NCI-H69 (cell line): ENCODE measurements at places on chromosomes 4 and X.

- DNase-seq, result no peak
Observed at GRCh38 chrX:45571453-45571852, 370.8 kb upstream of the DIPK2B start.

GRCh38 chr4:124111922-124112321 lies 600.6 kb downstream of the ANKRD50 start:
- peak; percentile 56 for DNase-seq

- peak; percentile 1 for DNase-seq
Observed at GRCh38 chr4:152090543-152090942, 329.7 kb upstream of the GATB start.

DNA sequence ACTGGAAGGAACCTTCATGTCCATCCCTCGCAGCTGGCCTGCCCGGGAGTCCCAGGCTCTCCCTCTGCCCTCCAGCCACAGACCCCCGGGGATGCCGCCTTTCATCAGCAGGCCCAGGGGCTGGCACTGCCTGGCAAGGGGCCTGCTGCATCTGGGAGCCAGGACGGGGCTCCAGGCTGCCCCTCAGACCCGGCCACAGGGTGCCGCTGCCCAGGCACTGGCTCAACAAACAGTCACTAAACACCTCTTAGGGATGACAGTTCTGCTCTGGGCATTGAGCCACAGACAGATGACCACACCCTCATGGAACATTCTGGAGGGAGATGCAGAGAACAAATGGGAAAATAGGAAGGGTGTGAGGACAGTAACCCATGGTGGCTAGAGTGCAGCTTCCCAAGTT lies 109.3 kb downstream of the HMX1 start:
- no peak for DNase-seq

DNA sequence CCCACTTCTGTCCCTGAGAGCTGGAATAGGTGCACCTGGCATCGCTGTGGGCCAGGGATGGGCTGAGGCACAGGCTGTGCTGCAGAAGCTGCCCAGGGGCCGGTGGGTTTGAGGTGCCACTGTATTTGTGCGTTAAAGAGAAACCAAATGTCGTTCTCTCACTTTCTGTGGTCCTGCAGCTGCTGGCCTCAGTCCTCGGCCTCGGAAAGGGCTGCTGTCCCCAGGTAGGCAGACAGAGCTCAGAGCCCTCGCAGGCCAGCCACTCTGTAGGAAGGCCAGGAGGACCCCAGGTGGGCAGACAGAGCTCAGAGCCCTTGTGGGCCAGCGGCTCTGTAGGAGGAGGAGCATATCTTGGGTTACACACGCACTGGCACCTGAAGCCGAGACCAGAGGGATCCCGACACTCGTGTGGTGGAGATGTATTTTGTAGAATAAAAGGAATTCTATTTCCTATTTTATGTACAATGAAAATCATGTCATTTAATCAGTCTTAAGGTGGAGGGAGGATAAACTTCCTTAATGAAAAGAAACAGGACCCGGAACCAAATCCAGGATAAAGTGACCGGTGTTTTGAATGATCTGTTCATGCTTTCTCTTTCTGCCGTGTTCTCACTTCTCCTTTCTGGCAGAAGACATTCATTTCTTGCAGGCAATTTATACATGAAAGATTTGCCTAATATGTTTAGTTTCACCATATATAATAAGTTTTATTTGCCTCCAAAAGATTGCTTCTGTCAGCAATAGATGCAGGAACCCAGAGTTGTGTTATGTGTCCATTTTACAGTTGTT lies 54.4 kb upstream of the HGFAC start:
- no peak for DNase-seq

DNA sequence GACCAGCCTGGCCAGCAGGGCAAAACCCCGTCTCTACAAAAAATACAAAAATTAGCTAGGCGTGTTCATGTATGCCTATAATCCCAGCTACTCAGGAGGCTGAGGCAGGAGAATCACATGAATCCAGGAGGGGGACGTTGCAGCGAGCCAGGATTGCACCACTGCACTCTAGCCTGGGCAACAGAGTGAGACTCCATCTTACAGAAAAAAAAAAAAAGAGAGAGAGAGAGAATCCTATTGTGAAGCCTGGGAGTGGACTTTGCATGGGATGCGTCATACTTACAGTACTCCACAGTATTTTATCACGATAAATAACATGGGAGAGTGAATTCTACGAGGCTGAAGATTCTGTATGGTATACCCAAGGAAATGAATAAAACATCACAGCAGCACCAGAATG lies 139.6 kb downstream of the AASDH start:
- DNase-seq, result no peak

GRCh38 chrX:11733614-11734013 lies 24.4 kb upstream of the MSL3 start:
- no peak for DNase-seq

DNA sequence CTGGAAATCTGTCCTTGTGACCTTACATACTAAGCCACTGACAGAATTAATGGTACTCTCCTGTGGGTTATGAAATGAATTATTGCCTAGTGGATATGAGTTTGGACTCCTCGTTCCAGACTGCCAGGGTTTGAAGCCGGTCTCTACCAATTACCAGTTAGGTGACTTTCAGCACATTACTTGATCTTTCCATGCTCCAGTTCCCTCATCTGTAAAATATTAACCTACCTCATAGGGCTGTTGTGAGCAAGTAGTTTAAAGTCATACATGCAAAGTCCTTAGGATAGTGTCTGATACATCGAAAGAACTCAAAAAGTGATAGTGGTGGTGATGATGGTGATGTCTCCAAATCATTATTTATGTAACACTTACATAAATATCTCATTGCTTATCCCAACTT lies 373.5 kb upstream of the ARX start:
- DNase-seq, result no peak

DNA sequence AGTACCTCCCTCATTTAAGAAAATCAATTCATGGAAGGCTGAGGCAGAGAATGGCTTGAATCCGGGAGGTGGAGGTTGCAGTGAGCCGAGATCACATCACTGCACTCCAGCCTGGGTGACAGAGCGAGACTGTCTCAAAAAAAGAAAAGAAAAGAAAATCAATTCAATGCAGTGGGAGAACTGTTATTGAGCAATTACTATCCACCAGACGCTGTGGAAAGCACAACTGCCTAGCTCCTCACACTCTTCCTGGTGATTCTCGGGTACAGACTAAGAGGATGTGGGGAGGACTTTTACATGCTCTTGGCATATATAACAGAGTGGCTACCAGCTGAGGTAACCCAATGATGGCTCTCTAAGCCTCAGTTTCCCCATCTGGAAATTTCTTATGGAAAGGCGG lies 2.7 kb upstream of the TMSB4X start:
- DNase-seq, result no peak

- peak; percentile 38 for DNase-seq
Observed at GRCh38 chr4:181157647-181158046, 1085.6 kb upstream of the TENM3 start.

- DNase-seq, result peak; percentile 23
Observed at GRCh38 chr4:111602848-111603247, 542.4 kb upstream of the FAM241A start.

DNA sequence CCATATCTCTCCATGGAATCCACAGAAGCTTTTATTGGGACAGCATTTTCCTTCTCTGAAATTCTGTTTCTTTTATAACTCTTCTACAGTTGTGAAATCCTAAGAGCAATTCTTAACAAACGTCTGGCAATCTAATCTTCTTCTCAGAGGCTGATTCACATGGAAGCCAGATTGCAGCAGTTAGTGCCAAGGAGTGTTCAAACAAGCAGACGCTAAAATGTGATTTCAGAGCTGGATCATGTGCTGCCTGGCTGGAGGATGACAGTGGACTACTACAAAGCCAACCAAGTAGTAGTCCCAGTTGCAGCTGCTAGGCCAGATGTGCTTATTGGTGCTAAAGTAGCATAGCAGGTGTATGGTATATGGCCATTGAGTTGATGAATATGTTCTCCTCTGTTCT lies 27.7 kb upstream of the GLRB start:
- no peak for DNase-seq

DNA sequence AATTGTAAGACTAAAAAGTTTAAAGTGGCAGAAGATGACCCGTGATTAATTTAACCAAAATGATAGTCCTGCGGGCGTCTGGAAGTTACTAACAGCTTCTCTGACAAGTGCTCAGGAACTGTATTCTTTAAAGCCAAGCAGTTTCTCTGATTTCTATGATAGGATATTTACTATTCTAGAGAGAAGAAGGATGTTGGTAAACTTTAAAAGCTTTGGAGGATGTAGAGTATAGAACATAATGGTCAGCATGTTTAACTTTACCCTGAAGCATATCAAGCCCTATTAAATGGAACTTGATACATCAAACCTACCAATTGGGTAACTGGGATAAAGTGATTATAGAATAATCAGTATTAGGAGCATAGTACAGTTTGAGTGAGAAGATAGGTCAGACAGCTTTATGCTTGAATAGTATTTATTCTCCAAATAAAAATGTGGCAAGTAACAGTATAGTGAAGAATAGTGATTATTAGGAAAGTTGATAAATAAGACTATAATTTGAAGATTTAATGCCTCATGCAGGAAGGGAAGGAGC lies 1.8 kb downstream of the STIM2 start:
- DNase-seq, result peak; percentile 22

DNA sequence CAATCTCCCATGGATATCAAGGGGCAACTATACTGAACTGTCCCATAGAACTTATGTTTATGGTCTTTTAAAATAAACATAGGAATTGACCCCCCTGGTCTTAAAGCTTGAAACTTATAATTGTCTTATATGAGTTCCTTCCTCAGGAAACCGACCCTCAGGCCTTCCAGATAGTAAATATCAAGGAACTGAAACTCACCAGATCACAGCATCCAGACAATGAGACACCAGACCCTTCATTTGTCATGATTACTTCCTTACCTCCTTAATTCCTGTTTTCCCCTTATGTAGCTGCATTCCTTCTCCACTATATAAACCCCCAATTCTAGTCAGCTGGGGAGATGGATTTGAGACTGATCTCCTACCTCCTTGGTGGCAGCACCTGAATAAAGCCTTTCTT lies 94.8 kb upstream of the GRPR start:
- no peak for DNase-seq

- no peak for DNase-seq
Observed at GRCh38 chr4:155047755-155048154, 160.7 kb upstream of the NPY2R start.

DNA sequence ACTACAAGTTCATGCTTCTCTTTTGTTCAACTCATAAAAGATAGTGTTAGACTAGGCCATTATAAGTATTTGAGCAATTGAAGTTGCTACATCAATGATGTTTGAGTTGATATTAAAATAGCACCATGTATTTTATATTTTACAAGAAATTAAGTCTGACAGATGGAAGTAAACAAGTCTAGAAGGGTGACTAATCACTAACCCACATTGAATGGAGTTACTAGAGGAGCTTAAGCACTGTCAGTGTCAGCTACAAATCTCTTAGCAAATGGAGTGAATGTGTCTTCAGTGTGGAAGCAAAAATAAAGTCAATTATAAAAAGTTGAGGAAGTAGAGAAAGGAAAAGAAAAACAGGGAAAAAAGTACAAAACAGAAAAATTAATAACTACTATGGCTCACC lies 592.5 kb downstream of the PCDH18 start:
- peak; percentile 5 for DNase-seq

GRCh38 chr4:6753103-6753560 lies 29.4 kb upstream of the KIAA0232 start:
- no peak for DNase-seq

GRCh38 chr4:78336093-78336943 lies 215.3 kb upstream of the ANXA3 start:
- no peak for DNase-seq

GRCh38 chr4:953574-953915 lies 19.8 kb downstream of the DGKQ start:
- no peak for DNase-seq

GRCh38 chr4:90792696-90793095 lies 665.5 kb downstream of the CCSER1 start:
- DNase-seq, result peak; percentile 3

DNA sequence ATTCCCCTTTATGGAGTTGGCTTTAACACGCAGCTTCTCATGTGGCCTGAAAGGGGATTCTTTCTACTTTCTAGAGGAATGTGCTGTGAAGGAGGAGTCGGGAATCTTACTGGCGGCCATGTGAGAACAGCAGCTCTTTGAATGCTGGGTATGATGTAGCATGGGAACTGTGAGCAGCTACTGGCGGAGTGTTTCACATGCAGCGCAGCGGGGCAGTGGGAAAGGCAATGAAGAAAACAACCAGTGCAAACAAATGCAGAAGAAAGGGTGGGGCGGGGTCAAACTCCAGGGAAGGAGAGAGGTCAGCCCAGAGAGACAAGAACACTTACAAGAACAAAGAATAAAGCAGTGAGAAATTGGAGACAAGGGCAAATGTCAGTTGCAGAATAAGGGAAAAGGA lies 363.8 kb upstream of the FTHL17 start:
- DNase-seq, result peak; percentile 69

- no peak for DNase-seq
Observed at GRCh38 chrX:5528057-5528456, 700.6 kb downstream of the NLGN4X start.

DNA sequence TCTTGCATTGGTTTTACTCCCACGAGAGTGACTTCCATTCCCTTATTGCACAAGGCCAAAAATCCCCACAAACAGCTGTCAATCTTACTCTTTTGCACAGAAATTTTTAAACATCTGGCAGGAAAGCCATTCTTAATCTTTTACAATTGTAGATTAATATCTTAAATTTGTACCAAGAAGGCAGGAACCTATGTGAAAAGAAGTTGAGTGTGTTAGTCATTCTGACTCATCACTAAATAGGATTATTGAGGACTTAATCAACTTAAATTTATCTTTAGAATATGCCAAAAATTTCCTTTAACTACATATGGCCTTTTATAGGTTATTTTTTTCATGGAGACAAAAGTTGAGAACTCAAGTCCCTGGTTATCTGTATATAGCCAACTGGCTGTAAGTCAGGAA lies 49.0 kb upstream of the VEGFC start:
- no peak for DNase-seq

GRCh38 chr4:142565771-142566170 lies 280.3 kb downstream of the INPP4B start:
- DNase-seq, result no peak

DNA sequence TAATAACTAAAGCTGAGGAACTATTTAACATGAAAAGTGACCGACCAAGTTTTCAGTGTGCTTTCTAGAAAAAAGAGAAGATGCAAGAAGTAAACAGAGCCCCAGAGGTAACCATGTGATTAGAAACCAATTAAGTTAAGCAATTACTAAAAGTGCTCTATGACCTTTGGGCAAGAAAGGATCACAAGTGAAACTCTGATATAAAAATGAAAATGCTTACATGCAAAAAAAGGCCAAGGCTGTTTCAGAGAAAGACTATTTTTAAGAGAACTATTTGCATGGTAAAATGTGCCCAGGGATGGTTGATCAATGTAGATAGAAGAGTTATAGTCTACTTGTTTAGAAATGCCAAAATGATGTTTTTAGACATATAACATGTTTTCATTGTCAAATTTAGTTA lies 22.0 kb downstream of the KLHL15 start:
- no peak for DNase-seq

GRCh38 chr4:186939766-186940165 lies 216.1 kb upstream of the FAT1 start:
- peak; percentile 2 for DNase-seq
